ENCODE measurements at places on chromosomes 7 and 10. TPM values are rescaled to one million over a fixed set of nuclear protein-coding genes. Genes with fewer than 3 reads are reported as not detected.

- H3K4me1 ChIP-seq, result no peaks in the 10 kb centered on the region
- no peak overlapping the region for H3K4me3 ChIP-seq
- no peaks in the 10 kb centered on the region for H3K27me3 ChIP-seq
- H3K36me3 ChIP-seq, result no peaks in the 10 kb centered on the region
- no peak overlapping the region for H3K27ac ChIP-seq
These were observed 90.7 kb downstream of the MKI67 start for GRCh38 chr10:128035557-128035973.

GRCh38 chr7:133489906-133490305, 237.0 kb downstream of the EXOC4 start:
- H3K36me3 ChIP-seq, result no peaks in the 10 kb centered on the region
- H3K27ac ChIP-seq, result no peak overlapping the region
- H3K4me1 ChIP-seq, result no peaks in the 10 kb centered on the region
- DNase-seq, result no peak

- H3K27ac ChIP-seq, result no peak overlapping the region
- no peaks in the 10 kb centered on the region for H3K27me3 ChIP-seq
- H3K4me3 ChIP-seq, result no peak overlapping the region
- H3K36me3 ChIP-seq, result peaks cover 6% of the 10 kb centered on the region
These were observed 266.7 kb upstream of the INHBA start for GRCh38 chr7:41969561-41970105.

DNA sequence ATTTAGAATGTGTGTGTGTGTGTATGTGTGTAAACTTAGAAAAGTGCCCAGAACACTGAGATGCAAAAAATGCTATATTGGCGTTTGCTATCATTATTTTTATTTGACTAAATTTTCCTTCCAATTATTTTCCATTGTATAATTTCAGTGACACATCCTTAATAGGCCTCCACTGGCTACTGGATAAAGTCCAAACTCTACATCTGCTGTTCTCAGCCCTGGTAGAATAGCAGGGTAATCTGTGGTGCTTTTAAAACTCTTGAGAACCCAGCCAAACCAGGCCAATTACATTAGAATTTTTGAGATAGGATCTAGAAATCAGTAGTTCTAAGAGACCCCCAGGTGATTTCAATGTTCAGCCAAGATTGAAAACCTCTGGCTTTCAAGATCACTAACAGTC, 66.4 kb downstream of the ZNF503 start:
- no peak overlapping the region for H3K4me3 ChIP-seq

DNA sequence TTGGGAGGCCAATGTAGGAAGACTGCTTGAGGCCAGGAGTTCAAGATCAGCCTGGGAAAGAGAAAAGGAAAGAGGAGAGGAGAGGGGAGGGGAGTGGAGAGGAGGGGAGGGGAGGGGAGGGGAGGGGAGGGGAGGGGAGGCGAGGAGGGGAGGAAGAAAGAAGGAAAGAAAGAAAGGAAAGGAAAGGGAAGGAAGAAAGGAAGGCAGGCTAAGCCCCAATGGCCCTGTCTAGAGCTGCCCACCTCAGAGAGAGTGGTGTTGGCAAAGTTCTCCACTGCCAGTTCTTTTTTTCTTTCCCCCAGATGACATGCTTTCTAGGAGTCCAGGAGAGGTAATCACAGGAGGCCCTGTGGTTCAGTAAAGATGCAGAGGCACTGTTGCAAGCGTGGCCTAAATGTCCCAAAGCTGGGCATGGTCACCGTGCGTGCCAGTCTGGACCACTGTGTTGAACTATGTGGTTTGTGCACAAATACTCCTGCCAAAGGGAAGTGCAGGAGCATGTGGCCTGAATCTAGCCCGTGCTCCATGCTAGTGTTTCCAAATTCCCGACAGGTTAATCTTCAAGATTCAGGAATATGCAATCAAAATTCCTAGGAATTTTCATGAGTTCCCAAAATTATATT, 39.7 kb downstream of the ODAD2 start:
- H3K36me3 ChIP-seq, result no peaks in the 10 kb centered on the region
- no peak for DNase-seq
- H3K4me1 ChIP-seq, result no peaks in the 10 kb centered on the region
- no peak overlapping the region for H3K4me3 ChIP-seq
- no peaks in the 10 kb centered on the region for H3K27me3 ChIP-seq

DNA sequence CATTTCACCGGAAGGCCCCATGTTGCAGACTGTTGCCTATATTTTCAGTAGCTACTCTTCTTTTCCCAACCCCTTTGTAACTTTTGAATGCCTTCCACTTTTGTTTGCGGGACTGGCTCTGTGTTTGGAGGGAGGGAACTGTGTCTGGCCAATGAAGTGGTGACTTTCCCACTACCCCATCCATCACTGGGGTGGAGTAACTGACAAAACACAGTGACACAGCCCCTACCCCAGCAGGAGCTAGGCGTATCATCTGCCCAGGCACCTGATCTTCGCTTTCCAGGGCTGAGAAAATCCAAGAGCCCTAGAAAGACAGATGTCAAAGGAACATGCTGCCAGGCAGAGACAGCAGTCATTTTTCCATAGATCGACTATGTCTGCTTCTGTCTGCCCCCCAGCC, 710.6 kb upstream of the CELF2 start:
- H3K27ac ChIP-seq, result no peak overlapping the region
- no peak for DNase-seq
- no peaks in the 10 kb centered on the region for H3K27me3 ChIP-seq
- H3K4me3 ChIP-seq, result no peak overlapping the region
- H3K4me1 ChIP-seq, result peaks cover 4% of the 10 kb centered on the region

DNA sequence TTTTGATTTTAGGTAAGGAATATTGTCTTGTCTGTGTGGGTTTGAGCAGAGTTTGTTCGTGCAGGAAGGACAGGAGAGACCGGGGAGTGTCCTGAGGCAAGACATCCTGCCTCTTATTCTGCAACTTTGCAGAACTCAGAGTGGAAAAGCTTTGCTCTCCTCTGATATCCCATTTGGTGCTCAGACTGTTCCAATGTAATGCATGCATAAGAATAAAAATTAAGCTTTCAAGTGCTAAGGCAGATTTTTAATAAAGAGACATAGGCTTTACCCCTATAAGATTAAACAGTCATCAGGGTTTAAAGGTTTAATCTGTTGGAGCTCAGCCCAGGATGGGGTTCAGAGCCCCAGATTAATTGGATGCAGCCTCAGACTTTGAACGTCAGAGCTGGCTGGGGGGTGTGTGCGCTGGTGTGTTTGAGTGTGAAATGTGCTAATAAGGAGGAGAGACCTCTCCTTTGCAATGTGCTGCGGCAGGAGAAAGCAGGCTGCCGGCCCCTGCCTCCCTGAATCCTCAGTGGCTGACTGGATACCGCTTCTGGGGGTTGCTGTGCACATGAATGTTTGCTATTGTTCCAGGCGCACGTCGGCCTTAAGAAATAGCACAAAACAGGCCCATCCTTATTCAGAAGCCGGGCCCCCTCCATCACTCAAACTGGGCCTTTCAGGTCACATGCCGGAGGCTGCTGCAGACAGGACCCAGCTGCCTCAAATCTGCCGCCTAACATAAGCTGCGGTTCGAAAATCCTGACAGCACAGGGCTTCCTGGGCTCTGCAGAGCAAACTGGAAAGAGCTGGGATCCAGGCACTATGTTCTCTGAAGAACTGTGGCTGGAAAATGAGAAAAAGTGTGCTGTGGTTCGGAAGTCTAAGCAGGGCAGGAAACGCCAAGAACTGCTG, 84.1 kb upstream of the PRR15 start:
- no peak for DNase-seq
- H3K27me3 ChIP-seq, result no peaks in the 10 kb centered on the region
- no peaks in the 10 kb centered on the region for H3K4me1 ChIP-seq
- H3K36me3 ChIP-seq, result no peaks in the 10 kb centered on the region
- no peak overlapping the region for H3K4me3 ChIP-seq

DNA sequence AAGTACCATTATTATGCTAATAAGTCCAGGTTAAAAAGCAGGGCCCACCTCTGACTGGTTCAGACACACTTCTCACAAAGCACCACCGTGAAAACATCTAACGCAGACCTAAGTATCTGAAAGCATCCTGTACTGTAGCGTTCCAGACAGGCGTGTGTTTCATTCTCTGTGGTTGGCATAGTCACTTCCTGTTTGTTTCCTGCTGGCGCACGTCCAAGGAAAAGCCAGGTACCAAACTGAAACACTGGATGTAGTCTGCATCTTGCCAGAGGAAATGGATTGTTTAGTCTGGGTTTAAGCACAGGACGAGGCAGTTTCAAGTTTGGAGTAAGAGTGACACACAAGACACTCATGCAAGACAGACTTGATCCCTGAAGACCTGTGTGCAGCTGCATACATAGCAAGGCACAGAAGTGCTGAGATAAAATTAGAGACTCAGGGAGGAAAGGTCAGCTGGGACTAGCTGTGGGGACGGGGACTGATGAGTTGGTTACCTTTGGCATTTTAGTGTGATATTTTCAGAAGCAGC, 23.3 kb downstream of the BPGM start:
- H3K4me3 ChIP-seq, result no peak overlapping the region
- no peak for DNase-seq
- H3K4me1 ChIP-seq, result peaks cover 6% of the 10 kb centered on the region
- H3K36me3 ChIP-seq, result no peaks in the 10 kb centered on the region

GRCh38 chr7:114786455-114786854, 135.4 kb upstream of the MDFIC start:
- no peak overlapping the region for H3K27ac ChIP-seq
- no peaks in the 10 kb centered on the region for H3K4me1 ChIP-seq
- no peak overlapping the region for H3K4me3 ChIP-seq
- DNase-seq, result no peak

DNA sequence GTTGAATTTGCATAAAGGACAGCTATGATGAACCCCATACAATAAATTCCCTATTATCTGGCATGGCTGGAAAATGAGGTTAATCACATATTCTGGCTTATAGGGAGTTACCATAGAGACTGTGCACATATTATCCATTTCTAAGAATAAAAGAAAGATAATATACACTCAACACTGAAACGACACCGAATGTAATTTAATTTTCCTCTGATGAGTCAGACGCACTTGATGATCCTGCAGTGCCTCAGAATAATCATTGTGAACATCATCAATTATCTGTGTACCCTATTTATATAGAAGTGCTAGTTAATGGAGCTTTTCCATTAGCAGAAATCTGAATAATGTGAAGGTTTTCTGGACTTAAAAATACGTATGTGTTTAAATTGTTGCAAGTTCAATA, 60.2 kb downstream of the SGCE start:
- H3K27me3 ChIP-seq, result no peaks in the 10 kb centered on the region
- peaks cover 3% of the 10 kb centered on the region for H3K4me1 ChIP-seq
- no peak overlapping the region for H3K27ac ChIP-seq
- no peak for DNase-seq
- peaks cover 8% of the 10 kb centered on the region for H3K36me3 ChIP-seq

DNA sequence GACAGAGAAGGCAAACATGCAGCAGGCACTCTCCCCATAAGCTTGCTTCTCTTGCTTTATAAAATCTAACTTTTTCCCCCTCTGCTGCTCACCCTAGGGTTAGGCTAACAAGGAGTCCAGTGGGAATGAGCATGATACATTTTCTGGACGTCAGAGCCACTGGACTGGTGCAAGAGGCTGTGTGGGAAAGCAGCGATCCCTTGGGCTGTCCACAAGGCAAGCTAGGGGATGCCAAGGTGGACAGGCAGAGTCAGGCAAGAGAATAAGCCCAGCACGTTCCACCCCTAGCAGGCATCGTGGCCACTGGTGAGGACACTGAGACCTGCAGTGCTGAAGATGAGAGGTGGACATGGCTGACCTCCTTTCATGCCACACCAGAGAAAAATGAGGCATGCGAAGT, 290.9 kb upstream of the ZMIZ1 start:
- DNase-seq, result no peak
- H3K4me3 ChIP-seq, result no peak overlapping the region
- no peaks in the 10 kb centered on the region for H3K4me1 ChIP-seq
- no peaks in the 10 kb centered on the region for H3K27me3 ChIP-seq
- no peak overlapping the region for H3K27ac ChIP-seq

- H3K27ac ChIP-seq, result no peak overlapping the region
- DNase-seq, result no peak
- no peak overlapping the region for H3K4me3 ChIP-seq
- no peaks in the 10 kb centered on the region for H3K27me3 ChIP-seq
- H3K4me1 ChIP-seq, result peaks cover 9% of the 10 kb centered on the region
- H3K36me3 ChIP-seq, result no peaks in the 10 kb centered on the region
These were observed 21.5 kb upstream of the IFRD1 start for GRCh38 chr7:112428715-112429114.

- H3K4me1 ChIP-seq, result no peaks in the 10 kb centered on the region
- no peaks in the 10 kb centered on the region for H3K27me3 ChIP-seq
These were observed 29.8 kb downstream of the PRR15 start for GRCh38 chr7:29593459-29593858.

DNA sequence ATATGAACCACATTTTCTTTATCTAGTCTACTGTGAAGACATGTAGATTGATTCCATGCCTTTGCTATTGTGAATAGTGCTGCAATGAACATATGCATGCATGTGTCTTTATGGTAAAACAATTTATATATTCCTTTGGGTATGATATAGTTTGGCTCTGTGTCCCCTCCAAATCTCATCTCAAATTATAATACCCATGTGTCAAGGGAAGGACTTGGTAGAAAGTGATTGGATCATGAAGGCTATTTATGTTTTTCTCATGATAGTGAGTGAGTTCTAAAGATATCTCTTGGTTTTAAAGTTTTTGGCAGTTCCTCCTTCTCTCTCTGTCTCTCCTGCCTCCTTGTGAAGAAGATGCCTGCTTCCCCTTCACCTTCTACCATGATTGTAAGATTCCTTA, 248.7 kb downstream of the GPR37 start:
- H3K36me3 ChIP-seq, result no peaks in the 10 kb centered on the region
- no peaks in the 10 kb centered on the region for H3K4me1 ChIP-seq
- H3K4me3 ChIP-seq, result no peak overlapping the region
- H3K27me3 ChIP-seq, result no peaks in the 10 kb centered on the region

GRCh38 chr7:96388166-96388565, 66.3 kb upstream of the SLC25A13 start:
- no peak for DNase-seq
- H3K4me1 ChIP-seq, result no peaks in the 10 kb centered on the region
- H3K36me3 ChIP-seq, result no peaks in the 10 kb centered on the region
- H3K4me3 ChIP-seq, result no peak overlapping the region

- H3K27ac ChIP-seq, result no peak overlapping the region
- DNase-seq, result no peak
- H3K4me1 ChIP-seq, result peaks cover 3% of the 10 kb centered on the region
- H3K36me3 ChIP-seq, result peaks cover 4% of the 10 kb centered on the region
These were observed 99.4 kb downstream of the RNF216 start for GRCh38 chr7:5681979-5682546.

- H3K27me3 ChIP-seq, result no peaks in the 10 kb centered on the region
- no peak for DNase-seq
- H3K4me1 ChIP-seq, result no peaks in the 10 kb centered on the region
- H3K27ac ChIP-seq, result no peak overlapping the region
- no peak overlapping the region for H3K4me3 ChIP-seq
These were observed 8.2 kb downstream of the FOXP2 start for GRCh38 chr7:114422507-114423501.

Gene PNLIPRP3
- total RNA-seq, result not detected

Gene MSMB
- not detected for total RNA-seq

Gene RPP30
- 76.7 TPM for total RNA-seq

Gene ZNF239
- 10.3 TPM for total RNA-seq

Gene VSIR
- not detected for total RNA-seq

Gene ABCB1
- 0.88 TPM for total RNA-seq

Gene FAM131B
- 38.2 TPM for total RNA-seq

Gene RPEL1
- not detected for total RNA-seq
